ENCODE measurements at places on chromosomes 5 and 9.
A peak's percentile ranks its signal among the peaks of the same experiment; 100 is the strongest.

DNA sequence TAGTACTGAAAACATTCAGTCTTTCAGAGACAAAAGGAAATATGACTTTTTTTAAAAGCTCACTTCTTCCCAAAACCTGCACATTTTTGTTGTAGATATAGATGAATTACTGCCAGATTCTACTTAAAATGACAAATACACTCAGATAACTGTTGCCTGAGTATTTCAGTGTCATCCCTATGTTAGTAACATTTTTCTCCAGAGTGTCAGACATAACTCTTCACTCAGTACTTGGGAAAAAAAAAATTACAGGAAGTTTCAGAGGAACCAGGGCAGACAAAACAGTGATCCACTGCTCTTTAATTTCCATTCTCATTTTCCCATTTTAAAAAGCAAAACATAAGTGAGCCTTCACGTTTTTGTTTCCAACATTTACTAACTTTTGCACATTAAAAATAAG is 79.3 kb upstream of the ITGA1 start:
- H3K4me3 ChIP-seq, result no peak overlapping the region
- H3K36me3 ChIP-seq, result no peaks in the 10 kb centered on the region
- no peak overlapping the region for H3K27ac ChIP-seq
- no peak for DNase-seq

DNA sequence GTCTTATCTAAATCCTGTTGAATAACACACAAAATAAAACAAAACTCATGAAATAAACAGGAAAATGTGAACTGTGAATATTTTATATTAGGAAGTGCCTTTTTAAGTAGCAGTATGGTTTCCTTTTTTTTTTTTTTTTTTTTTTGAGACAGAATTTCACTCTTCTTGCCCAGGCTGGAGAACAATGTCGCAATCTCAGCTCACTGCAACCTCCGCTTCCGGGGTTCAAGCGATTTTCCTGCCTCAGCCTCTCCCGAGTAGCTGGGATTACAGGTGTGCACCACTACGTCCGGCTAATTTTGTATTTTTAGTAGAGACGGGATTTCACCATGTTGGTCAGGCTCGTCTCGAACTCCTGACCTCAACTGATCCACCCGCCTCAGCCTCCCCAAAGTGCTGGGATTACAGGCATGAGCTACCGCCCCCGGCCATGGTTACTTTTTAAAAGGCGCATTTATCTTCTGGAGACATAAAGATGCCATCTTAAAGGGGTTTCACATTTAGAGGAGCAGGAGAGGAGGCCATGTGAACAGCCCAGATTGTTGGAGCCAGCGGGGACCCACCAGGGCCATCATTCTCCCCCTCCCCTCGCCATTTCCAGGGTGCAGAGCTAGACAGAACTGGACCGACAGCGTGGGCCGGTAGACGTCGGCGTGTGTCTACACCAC is 64.1 kb downstream of the ROR2 start:
- H3K4me3 ChIP-seq, result no peak overlapping the region
- no peaks in the 10 kb centered on the region for H3K4me1 ChIP-seq
- H3K36me3 ChIP-seq, result no peaks in the 10 kb centered on the region
- no peak for DNase-seq
- no peaks in the 10 kb centered on the region for H3K27me3 ChIP-seq
- no peak overlapping the region for H3K27ac ChIP-seq

DNA sequence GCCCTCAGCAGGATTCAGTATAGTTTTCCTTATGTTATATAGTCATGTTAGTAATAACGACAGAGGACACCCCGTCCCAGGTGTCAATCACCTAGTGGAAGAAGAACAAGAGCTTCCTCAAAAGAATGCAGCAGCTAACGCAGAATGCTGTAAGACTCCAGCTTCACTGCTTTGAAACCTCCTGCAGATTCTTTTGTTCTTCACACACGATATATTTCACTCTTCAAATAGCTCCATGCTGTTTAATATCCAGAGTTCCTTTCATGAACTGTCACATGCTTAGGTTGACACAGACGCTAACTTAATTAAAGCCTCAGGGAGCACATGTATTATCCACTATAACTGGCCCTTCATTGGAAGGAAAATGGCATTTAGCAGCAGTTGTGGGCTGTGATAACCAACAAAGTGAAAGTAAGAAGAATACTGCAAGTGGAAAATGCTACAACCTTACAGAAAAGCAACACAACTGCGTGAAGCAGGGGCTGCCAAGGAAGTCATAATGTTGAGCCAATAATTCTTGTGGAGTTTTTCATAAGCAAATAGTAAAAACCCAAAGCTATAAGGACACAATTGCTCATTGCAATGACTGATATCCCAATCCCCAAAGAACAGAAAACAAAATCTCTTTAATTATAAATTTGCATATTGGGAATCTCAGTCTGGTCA is 387.5 kb downstream of the PLK2 start:
- no peaks in the 10 kb centered on the region for H3K4me1 ChIP-seq
- no peak for DNase-seq
- H3K4me3 ChIP-seq, result no peak overlapping the region
- H3K36me3 ChIP-seq, result no peaks in the 10 kb centered on the region

- H3K4me1 ChIP-seq, result no peaks in the 10 kb centered on the region
- H3K27me3 ChIP-seq, result no peaks in the 10 kb centered on the region
- no peak overlapping the region for H3K4me3 ChIP-seq
- peaks cover 80% of the 10 kb centered on the region for H3K36me3 ChIP-seq
- no peak for DNase-seq
Measured at GRCh38 chr9:26904671-26905070, 12.1 kb upstream of the CAAP1 start.

DNA sequence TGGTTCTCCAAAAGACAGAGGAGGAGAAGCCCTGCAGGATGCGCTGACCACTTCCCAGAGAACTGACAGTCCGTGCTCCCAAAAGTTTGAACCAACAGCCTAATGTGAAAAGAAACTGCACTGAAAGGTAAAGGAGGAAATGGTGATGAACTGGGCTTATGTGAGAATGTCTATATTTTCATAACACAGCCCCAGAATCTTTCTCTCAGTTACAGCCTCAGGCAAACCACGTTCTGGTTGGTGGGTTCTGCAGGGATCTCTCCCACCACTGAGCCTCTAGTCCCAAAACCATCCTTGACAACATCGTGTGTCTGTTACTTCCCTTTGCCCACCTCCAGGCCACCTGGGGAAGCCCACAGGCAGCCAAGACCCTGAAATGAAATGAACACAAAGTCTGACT is 23.9 kb downstream of the SPARC start:
- H3K4me1 ChIP-seq, result peaks cover 37% of the 10 kb centered on the region
- DNase-seq, result no peak
- H3K27ac ChIP-seq, result peak overlapping the region; percentile 80
- no peaks in the 10 kb centered on the region for H3K27me3 ChIP-seq
- no peaks in the 10 kb centered on the region for H3K36me3 ChIP-seq
- H3K4me3 ChIP-seq, result no peak overlapping the region
